ENCODE measurements at places on chromosomes 1 and 21.

DNA sequence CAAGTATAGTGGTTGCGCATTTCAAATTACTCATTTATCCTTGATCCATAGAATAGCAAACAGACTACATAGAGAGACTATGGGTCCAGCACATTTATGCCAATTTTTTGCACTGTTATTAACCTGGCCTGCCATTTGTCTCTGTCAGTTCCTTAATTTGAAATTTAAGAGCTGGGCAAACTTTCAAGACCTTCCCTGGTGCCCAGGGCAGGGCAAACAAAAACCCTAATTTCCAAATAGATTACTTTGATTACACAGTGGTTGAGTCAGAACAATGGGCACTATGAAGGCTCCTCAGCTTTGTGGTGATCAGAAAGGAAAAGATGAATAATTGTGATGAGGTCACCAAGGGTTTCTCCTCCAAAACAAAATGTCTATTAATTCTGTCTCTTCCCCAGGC lies 80.6 kb downstream of the TNFSF18 start:
- H3K27me3 ChIP-seq = peaks cover 2% of the 10 kb centered on the region
- no peak for DNase-seq
- H3K4me3 ChIP-seq = no peak overlapping the region
- H3K27ac ChIP-seq = no peak overlapping the region

GRCh38 chr1:228655796-228656394 lies 79.4 kb upstream of the RHOU start:
- no peak overlapping the region for H3K27ac ChIP-seq
- peaks cover 25% of the 10 kb centered on the region for H3K27me3 ChIP-seq
- H3K4me1 ChIP-seq = no peaks in the 10 kb centered on the region
- no peak overlapping the region for H3K4me3 ChIP-seq

DNA sequence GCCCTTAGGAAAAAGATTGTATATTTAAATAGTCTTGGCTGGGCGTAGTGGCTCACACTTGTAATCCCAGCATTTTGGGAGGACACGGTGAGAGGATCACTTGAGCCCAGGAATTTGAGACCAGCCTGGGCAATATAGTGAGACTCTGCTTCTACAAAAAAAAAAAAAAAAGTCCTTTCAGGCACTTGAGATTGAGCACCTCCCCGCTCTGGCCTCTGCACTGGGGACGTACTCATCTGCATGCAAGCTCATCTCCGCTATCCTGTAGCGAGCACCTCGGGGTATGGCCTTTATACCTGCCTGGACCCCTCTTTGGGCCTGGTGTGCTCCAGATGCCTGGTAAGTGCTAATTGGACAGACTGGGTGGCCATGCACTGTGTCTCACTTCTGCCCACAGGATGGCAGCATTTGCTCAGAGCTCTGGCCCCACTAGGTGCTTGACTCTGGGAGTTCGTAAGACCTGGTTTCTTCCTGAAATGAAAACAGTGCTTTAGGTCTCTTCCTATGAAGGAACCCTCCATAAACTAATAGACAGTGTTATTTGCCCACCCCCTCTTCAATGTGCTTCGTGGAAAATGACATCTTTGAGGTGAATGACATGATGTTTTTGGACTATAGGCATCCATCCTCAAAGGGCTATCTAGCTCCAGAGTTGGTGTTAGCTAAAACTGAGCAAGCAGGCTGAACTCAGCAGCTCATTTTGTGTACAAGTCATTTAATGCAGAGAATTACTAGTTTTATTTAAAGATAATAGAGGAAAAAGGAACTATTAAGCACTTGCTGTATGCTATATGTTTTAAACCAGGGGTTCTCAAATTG lies 61.7 kb upstream of the ADAR start:
- H3K4me1 ChIP-seq = no peaks in the 10 kb centered on the region
- H3K36me3 ChIP-seq = no peaks in the 10 kb centered on the region
- peak; percentile 41 for DNase-seq

DNA sequence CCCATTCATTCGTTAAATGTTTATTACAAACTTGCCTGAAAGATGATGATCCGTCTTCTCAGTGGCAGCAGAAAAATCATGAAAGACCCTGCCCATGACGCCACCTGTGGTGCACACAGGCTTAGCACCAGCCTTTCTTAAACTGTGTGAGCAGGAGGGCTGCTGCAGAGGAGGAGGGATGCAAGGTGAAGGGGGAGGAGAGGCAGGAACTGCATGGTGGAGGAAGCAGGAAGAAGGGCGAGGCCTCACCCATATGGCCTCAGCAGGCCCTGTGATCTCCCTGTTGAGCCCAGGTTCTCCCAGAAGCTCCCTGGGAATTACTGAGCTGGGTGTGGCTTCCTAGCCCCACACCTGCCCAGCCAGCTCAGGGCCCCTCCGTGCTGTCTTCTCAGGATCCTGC lies 25.0 kb upstream of the RD3 start:
- H3K4me1 ChIP-seq = peaks cover 17% of the 10 kb centered on the region
- no peaks in the 10 kb centered on the region for H3K27me3 ChIP-seq
- H3K27ac ChIP-seq = no peak overlapping the region
- no peaks in the 10 kb centered on the region for H3K36me3 ChIP-seq
- no peak overlapping the region for H3K4me3 ChIP-seq

DNA sequence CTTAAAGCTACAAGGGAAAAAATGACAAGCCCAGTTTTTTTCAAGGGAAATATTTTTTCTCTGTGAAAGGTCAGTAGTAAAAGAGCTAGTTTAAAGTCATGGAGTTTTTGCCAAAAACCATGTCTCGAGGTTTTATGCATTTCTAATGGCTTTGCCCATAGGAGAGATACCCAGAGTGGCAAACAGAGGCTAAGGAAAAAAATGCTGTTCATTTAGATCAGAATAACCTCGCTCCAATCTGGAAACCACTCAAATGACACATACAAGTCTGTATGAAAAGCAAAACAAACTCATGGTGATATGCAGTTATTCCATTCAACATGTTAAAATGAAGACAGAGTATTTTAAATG lies 36.9 kb upstream of the EDEM3 start:
- peaks cover 31% of the 10 kb centered on the region for H3K36me3 ChIP-seq
- DNase-seq = no peak
- no peaks in the 10 kb centered on the region for H3K4me1 ChIP-seq
- H3K27ac ChIP-seq = no peak overlapping the region

DNA sequence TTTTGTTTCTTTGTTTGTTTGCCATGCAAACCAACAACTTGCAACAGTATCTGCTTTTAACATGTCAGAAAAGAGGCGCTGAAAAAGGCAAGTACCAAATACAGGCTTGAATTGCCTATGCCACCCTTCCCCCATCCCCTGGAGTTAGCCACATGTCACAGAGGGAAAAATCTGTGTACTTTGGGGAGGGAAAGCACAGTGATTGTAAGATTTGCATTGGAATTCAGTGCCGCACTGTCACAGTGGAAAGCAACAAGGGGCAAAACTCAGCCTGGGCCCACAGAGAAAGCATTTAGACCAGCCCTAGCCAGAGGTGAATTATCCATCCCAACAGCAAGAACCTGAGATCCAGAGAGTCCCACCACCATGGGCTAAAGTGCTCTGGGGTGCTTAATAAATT lies 52.4 kb upstream of the ACADM start:
- H3K4me3 ChIP-seq = no peak overlapping the region
- no peaks in the 10 kb centered on the region for H3K27me3 ChIP-seq
- no peaks in the 10 kb centered on the region for H3K36me3 ChIP-seq
- H3K4me1 ChIP-seq = no peaks in the 10 kb centered on the region
- H3K27ac ChIP-seq = no peak overlapping the region

DNA sequence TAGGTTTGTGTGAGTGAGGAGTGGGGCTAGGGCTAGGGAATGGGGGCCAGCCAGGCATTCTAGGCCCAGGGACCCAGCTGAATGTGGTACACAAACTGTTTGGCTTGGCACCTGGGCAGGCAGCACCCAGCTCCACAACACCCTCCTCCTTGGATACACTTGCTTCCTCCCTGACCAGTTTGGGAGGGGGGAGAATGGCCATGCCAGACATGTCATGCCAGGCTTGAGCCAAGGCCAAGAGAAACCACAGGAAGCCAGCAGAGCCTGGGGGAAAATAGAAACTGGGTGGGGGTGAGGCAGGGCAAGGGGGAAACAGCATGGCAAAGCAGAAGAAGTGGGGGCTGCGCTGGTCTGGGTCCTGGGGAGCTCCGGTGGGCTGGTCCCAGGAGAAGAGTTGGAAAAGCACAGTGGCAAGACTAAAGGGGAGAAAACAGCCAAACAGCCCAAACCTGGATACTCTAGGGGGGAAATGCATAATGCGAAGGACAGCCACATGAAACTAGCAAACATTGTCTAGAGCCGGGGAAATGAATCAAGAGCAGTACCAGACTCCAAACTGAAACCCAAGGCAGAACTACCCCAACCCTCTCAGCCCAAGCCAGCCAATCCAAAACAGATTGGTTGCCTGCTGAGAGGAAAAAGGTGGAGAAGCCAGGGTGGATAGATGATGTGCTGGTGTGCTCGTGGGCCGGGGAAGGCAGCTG lies 47.9 kb downstream of the LGR6 start:
- no peak overlapping the region for H3K27ac ChIP-seq
- DNase-seq = no peak
- H3K27me3 ChIP-seq = peaks cover 5% of the 10 kb centered on the region
- H3K4me3 ChIP-seq = no peak overlapping the region
- H3K36me3 ChIP-seq = no peaks in the 10 kb centered on the region

DNA sequence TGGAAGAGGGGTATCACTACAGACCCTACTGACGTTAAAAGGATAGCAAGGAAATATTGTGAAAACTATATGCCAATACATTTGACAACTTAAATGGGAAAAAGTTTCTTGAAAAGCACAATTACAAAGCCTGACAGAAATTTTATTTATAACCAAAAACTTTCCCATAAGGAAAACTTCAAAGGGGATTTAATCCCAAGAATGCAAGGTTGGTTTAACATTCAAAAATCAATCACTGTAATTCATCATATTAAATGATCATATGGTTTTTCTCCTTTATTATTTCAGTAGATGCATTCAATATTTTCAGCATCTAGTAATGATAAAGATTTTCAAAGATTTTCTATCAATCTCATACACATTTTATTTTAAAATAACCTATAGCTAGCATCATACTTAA lies 13.3 kb downstream of the LRRC8C start:
- peaks cover 56% of the 10 kb centered on the region for H3K4me1 ChIP-seq
- no peak overlapping the region for H3K27ac ChIP-seq
- no peak for DNase-seq

DNA sequence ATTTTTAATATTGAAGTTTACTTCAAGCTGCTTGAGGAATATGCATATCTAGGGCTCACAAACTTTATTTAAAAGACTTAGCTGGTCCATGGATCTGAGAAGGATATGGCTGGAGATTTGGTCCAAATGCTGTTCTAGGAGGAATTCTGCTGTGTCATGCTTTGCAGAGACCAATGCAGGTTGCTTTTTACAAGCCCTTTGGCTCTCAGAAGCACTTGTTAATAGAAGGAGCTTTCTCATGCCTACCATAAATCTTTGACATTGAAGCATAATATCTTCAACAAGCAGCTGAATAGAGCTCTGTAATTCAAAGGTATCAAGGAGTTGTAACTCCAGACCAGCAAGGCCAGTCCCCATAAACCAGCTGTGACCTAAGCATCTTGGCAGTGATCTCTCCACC lies 299.1 kb downstream of the HHAT start:
- H3K27ac ChIP-seq = no peak overlapping the region
- H3K27me3 ChIP-seq = no peaks in the 10 kb centered on the region
- H3K4me1 ChIP-seq = no peaks in the 10 kb centered on the region
- no peak for DNase-seq

GRCh38 chr21:37658817-37659458 lies 257.3 kb downstream of the KCNJ6 start:
- no peaks in the 10 kb centered on the region for H3K4me1 ChIP-seq
- no peak overlapping the region for H3K27ac ChIP-seq
- DNase-seq = no peak
- no peaks in the 10 kb centered on the region for H3K27me3 ChIP-seq
- no peaks in the 10 kb centered on the region for H3K36me3 ChIP-seq

DNA sequence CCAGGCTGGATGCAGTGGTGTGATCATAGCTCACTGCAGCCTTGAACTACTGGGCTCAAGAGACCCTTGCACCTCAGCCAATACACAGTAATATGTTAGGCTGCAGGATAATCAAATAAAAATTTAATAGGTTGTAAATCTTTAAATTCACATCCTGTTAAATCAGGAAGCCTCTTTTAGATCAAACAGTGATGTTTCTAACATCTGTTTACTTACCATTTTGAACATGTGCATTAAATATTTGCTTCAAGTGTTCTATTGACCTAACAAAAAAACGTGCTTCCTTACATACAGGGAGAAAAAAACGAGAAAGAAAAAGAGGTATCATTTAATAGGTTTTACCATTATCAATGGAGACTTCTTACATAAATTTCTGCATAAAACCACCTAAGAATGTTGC lies 70.6 kb downstream of the IARS2 start:
- DNase-seq = no peak
- no peak overlapping the region for H3K4me3 ChIP-seq
- H3K36me3 ChIP-seq = peaks cover 65% of the 10 kb centered on the region
- H3K27ac ChIP-seq = no peak overlapping the region

DNA sequence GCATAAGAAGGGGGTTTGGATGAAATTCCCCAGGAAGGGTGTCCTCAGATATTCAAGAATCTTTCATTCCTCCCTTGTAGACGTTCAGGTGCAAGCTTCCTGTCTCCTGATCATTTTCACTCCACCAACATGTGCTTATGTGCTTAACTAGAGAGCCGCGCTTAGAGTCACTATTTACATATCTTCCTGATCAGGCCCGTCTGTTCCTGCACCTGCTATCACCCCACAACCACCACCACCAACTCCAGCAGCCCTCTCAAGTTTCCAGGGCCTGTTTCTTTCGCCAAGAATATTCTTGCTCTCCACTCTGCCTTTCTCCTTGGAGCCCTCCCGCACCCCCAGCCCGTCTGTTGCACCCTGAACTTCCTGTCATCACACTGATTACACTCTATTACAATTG lies 113.4 kb downstream of the SPSB1 start:
- peaks cover 5% of the 10 kb centered on the region for H3K4me1 ChIP-seq
- no peak for DNase-seq
- H3K4me3 ChIP-seq = no peak overlapping the region
- no peak overlapping the region for H3K27ac ChIP-seq
